Nephron progenitor cell (in vitro differentiated cells): ENCODE measurements at places on chromosomes 3 and 15.

GRCh38 chr3:11244121-11244677 lies 28.0 kb upstream of the ATG7 start:
- no peak for DNase-seq

DNA sequence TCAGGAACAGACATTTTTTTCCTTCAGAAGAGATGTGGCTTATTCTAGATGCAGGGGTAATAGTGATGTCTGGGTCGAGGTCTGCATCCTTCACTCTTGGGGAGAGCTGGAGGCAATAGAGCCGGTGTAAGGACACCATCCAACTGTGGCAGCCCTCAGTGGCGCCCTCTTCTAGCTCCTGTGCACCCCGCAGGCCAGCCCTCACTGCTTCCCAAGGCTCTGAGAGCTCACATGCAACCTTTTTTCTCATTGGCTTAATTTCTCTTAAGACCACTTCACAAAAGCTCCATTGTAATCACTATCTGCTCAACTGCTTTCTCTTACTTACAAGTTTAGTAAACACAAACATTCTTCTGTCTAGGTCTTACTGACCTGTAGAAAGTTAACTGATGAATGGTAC lies 3.9 kb upstream of the VPS8 start:
- DNase-seq = peak; percentile 36

DNA sequence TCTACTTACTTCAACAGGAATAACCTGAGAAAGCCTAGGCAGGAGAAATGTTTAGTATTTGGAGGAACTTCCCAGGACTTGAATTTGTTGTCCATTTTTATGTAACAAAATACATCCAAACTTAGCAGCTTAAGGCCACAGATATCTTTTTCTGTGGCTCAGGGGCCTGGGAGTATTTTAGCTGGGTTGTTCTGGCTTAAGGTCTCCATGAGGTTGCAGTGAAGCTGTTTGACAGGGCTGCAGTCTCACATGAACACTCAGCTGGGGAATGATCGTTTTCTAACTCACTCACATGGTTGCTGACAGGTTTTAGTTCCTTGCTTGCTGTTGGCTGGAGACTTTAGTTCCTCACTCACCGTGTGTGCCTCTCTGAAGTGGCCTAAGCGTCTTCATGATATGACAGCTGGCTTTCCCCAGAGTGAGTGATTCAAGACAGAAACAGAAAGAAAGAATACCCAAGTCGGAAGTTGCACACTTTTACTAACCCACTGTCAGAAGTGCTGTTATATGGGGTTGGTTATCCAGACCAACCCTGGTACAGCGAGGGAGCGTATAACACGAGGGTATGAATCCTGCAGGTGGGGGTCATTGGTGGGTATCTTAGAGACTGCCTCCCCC lies 229.7 kb upstream of the TBL1XR1 start:
- DNase-seq = no peak

- DNase-seq = no peak
These were observed 1.7 kb downstream of the ARL13B start for GRCh38 chr3:93981649-93982048.

DNA sequence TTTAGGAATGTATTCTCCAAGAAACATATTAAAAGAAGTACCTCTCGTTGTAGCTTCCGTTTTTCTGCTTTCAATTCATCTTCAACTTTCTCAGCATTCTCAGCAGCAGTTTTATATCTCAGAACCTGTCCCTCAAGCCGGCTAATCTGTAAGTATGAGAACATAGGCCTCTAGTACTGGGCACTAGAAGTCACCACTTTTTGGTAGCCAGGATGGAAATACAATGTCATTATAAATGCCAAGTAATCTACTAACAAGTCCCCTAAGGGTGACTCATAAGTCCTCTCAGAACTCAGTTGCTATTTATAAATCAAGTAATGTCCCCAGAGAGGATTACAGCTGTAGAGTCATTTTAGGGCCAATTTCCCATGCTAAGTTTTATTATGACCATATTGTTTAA lies 61.1 kb downstream of the MLH1 start:
- DNase-seq = no peak

DNA sequence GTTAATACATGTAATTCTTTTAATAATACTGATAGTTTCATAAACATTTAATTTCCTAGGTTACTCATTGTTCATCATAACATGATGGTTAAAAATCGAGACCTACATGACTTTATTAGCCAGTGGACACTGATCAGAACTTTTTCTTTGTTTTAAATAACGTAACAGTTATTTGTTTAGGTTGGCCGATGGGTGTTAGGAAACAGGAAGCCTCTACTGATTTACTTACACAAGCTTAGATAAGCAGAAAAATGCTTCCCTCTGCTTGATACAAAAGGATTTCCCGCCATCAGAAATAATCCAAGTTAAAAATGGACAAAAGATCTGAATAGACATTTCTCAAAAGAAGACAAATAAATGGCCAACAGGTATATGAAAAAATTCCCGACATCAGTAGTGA lies 16.6 kb upstream of the APH1B start:
- DNase-seq = no peak

- no peak for DNase-seq
These were observed 482 bp upstream of the OGG1 start for GRCh38 chr3:9749296-9749644.

- no peak for DNase-seq
These were observed 16.4 kb downstream of the CCDC12 start for GRCh38 chr3:46960081-46960701.

DNA sequence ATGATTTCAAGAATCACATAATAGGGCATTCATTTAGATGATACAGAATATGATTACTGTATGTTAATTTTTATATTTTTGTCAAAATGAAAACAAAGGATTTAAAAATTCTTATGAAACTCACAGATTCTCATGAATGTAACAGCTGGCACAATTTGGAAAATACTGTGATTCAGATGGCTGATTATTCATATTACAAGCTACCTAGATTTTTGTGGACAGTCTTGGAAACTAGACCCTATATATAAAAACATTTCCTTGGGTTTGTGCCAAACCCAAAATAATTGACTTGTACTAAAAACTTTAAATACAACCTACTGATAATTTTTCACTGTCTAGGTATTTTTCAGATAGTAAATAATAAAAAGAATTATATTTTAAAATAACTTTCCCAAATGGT lies 26.2 kb downstream of the ZBED2 start:
- no peak for DNase-seq

- no peak for DNase-seq
These were observed 38.4 kb downstream of the MEIS2 start for GRCh38 chr15:37061996-37062395.

- DNase-seq = no peak
These were observed 78.1 kb downstream of the ATP10A start for GRCh38 chr15:25784876-25785640.

DNA sequence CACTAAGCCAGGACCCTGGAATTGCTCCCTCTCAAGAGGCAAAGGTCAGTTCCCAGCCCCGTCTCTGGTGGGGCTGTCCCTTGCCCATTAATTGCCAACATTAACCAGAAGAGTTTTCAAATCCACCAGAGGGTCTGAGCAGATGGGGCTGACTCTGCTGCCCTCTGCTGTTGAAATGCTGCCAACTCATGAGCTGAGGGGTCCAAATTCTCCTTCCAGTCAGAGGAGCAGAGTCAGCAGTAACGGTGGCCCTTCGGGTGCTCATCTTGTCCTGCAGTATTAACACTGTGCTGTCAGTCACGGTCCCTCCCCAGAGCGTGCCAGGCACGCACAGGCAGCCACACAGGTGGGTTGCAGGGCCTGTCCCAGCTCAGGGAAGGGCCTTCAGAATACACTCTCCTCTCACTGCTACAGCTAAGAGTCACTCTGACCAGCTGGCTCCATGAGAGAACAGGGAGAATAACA lies 10.7 kb upstream of the SPTBN5 start:
- DNase-seq = peak; percentile 78

DNA sequence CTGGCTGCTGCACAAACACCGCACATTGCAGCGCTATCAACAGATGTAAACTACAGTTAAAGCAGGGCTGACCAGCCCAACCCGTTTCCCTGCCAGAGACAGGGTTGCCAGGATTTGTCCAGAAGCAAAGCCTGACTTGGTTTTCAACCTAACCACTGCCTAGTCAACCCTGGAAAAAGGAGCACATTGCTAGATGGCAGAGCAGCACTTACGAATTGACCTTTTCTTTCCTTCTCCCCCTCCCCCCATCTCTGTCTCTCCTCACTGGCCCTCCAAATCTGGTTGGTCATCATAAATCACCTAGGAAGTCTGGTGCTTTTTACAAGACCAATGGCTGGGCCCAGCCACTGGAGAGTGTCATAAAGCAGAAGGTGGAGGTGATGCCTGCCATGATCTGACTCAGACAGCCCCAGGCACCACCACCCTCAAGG lies 51.3 kb downstream of the ABCC5 start:
- no peak for DNase-seq

DNA sequence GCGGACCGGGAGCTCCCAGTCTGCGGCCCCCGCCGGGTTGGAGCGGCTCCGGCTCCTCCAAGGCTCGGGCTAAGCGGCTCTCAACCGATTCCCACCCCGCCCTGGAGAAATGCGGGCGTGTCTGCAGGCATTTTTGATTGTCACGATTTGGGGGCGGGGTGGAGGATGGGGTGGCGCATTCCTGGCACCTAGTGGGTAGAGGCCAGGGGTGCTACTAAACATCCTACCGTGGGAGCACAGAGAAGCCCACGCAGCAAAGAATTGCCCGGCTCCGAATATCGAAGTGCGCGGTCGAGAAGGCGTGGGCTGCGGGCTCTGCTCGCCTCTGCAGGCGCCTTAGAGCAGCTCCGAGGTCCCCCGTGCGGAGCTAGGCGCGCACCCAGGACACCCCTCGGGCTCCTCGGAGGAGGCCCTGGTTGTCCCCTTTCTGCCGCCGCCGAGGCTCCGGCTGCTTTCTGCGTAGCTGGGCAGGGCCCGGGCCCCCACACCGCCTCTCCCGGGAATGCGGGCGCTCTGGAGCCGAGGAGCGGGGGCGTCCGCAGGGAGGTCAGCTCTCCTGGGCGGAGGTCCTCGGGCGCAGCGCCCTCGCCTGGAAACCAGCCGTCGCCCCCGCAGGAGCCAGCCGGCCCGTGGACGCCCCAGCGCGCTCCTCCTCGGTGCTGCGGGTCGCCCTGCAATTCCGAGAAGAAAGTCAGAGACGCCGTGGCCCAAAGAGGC lies 16.5 kb upstream of the LAMP3 start:
- peak; percentile 77 for DNase-seq

DNA sequence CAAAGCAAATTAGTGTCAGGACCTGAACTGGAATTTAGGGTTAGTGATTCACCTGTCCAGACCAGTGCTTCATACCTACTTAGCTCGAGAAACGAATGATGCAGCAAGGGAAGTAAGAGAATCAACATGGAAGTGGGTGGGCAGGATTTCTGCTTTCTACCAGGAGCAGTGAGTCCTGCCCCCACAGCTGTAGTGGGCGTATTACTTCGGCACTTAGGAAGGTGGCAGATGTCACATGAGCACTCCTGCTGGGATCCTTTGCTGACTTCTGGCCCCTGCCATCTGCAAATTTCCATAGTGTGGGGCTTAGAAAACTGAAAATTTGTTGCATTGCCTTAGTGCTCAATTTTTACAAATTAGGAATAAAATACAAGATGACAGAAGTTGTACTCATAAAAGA lies 31.2 kb downstream of the RYR3 start:
- DNase-seq = no peak

GRCh38 chr15:40855706-40856234 lies 11.9 kb downstream of the SPINT1 start:
- no peak for DNase-seq

DNA sequence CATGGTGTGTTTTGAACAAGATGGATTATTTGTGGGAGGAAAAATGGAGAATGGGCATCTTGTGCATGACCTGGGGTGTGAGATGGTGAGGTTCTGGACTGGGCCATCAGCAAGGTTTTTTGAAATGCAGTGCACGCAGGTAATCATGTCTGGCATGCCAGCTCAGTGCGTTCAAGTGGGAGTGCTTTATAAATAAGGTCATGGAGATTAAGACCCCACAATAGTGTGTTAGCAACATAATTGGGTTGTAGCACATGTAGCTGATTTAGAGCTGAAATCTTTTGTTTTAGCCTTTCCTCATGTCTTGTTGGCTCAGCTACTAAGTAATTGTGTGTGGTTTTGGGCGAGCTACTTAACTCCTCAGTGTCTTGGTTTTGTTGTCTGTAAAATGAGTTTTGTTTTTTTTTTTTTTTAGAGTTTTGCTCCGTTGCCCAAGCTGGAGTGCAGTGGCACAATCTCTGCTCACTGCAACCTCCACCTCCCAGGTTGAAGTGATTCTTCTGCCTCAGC lies 3.9 kb upstream of the CACNA1D start:
- no peak for DNase-seq

- DNase-seq = peak; percentile 20
These were observed 392.7 kb upstream of the TBL1XR1 start for GRCh38 chr3:177589911-177590381.
